ENCODE measurements at places on chromosomes 1 and 21.

- DNase-seq = peak; percentile 31
Measured at GRCh38 chr1:161763522-161764098, 2.5 kb upstream of the ATF6 start.

GRCh38 chr1:87335175-87335884 is 6.7 kb downstream of the LMO4 start:
- DNase-seq = peak; percentile 67

GRCh38 chr1:42462828-42463763 is at the start of gene CCDC30:
Gene CCDC30 (plus strand): TSS chr1:42463286. CDS start chr1:42480552, 17,266 bp downstream.
- peak; percentile 97 for DNase-seq

- no peak for DNase-seq
Measured at GRCh38 chr21:15669247-15669646, 60.5 kb upstream of the USP25 start.

DNA sequence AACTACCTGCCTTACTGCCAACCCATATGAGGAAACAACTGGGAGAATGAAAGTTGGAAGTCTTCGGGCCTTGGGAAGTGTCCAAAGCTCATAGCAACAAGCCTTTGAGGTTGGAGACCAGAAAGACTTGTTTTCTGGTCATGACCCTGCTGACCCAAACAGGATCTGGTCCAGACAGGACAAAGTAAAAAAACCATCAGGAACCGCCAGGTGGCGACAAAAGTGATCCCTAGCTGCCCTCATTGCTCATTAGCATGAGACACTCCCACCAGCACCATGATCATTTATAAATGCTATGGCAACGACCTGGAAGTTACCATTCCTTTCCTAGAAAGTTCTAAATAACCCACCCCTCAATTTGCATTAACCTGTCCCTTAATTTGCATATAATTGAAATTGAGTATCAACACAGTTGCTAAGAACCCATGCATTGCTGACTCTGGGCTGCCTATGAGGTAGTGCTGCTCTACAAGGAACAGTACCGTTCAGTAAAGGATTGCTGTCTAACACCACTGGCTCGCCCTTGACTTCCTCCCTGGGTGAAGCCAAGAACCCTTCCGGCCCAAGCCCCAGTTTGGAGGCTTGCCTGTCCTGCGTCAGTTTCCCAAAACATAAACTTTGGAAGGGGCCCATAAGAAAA is 89.0 kb downstream of the URB2 start:
- peak; percentile 32 for DNase-seq

- DNase-seq = peak; percentile 88
Measured at GRCh38 chr1:33633019-33633801, 160.8 kb downstream of the ZSCAN20 start.

- no peak for DNase-seq
Measured at GRCh38 chr1:179803918-179804317, 60.8 kb downstream of the FAM163A start.

Measured in iPS-NIHi11 (cell line).